SW480 (cell line): ENCODE measurements at places on chromosomes 13 and 19.

- DNase-seq = no peak
Measured at GRCh38 chr19:38734176-38734425, 10.2 kb downstream of the CAPN12 start.

- DNase-seq = no peak
Measured at GRCh38 chr19:49939721-49940481, 10.6 kb upstream of the NUP62 start.

- DNase-seq = peak; percentile 100
Measured at GRCh38 chr19:44890366-44891015, 563 bp upstream of the TOMM40 start.

- DNase-seq = no peak
Measured at GRCh38 chr13:30526612-30527495, 61.1 kb upstream of the HMGB1 start.

DNA sequence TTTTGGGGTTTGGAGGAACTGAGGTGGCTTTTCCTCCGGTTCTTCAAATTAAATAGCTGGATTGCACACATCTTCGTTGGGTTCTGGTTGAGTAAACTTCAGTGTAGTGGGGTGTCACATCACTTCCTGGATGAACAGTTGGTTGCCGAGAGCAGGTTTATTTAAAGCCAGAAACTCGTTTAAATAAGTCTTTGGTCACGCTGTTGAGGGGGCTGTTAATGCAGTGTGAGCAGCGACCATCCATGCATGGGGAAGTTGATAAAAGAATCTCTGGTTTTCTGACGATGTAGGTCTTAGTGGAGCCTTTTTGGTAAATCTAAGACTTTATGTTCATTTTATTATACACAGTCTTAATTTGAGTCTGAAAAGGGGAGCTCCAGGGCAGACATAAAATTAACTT, 351.2 kb upstream of the ARGLU1 start:
- DNase-seq = no peak

- no peak for DNase-seq
Measured at GRCh38 chr13:99434258-99434788, 66.9 kb upstream of the TM9SF2 start.

DNA sequence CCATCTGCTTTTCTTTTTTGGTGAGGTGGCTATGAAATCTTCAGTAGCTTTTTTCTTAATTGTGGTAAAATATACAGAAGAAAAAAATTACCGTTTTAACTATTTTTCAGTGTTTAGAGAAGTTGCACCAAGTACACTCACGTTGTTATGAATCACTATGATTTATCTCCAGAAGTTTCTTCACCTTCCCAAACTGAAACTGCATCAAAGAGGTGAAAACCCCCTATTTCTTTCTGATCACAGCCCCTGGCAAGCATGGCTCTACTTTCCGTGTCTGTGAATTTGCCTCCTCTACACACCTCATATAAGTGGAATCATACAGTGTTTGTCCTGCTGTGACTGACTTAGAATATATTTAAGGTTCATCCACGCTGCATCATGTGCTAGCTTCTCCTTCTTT, 15.6 kb upstream of the SIGLEC10 start:
- DNase-seq = no peak

DNA sequence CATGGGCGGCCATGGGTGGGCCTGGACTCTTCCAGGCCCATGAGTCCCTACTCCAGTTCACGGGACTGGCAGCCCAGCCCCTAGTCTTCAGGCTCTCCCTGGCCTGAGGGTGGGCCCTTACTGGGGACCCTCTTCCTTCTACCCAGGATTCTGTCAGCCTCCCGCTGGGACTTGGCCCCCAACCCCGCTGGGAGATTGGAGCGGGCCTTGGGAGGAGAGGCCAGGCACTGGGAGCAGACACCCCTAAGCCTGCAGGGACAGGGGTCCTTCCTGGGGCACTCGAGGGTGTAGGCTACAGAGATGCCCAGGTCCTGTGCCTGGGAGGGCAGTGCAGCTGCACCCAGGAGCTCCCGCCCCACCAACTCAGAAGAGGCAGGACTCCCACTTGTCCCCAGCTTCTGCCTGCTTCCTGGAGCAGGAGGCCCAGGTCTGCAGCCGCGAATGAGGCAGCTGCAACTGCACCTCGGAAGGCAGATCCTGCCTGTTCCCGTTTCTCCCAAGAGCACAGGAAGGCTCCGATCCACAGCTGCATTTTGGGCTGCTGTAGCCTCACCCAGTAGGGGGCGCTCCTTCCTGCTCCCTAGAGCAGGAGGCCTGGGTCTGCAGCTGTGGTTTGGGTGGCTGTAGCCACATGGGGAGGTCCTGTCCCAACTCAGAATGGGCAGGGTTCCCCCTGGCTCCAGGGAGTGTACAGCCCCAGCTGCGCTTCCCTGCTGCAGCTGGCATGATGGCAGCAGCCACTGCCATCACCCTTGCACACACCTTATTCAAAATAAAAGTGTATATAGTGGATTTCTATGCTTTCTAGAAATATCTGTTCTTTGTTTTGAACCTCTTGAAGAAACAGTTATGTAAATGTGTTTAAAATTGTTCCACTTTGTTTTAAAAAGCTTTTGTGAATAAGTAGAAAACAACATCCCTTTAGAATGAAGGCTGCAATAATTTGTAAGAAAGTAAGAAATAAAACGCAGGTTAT, 46.8 kb downstream of the TEX26 start:
- DNase-seq = no peak

DNA sequence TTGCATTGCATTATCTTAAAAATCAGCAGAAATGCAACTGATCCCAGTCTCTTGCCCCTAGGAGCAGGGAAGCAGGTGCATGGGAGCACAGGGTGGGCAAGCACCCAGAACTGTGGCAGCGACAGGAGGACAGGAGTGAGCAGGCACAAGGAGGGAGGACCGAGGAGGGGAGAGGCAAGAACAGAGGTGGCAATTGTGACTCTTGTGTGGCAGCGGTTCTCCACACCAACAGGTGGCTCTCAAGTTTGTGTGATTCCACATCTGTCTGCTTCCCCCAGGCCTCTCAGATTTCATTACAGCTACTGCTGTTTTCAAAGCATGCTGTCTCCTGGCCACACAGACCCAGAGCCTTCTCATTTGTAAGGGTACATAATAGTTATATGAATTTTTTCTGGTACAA, 108.5 kb downstream of the STK24 start:
- no peak for DNase-seq

- DNase-seq = no peak
Measured at GRCh38 chr13:46580362-46580839, 27.4 kb downstream of the LRCH1 start.

- no peak for DNase-seq
Measured at GRCh38 chr19:36819130-36819630, 19.0 kb downstream of the ZNF790 start.

- DNase-seq = peak; percentile 97
Measured at GRCh38 chr19:12294249-12295158, at the start of gene ZNF44. Gene ZNF44, minus strand, starts transcription at chr19:12294883. Its CDS starts 189 bp downstream, at chr19:12294694.

GRCh38 chr13:40207001-40207478, 459.4 kb downstream of the FOXO1 start:
- no peak for DNase-seq

DNA sequence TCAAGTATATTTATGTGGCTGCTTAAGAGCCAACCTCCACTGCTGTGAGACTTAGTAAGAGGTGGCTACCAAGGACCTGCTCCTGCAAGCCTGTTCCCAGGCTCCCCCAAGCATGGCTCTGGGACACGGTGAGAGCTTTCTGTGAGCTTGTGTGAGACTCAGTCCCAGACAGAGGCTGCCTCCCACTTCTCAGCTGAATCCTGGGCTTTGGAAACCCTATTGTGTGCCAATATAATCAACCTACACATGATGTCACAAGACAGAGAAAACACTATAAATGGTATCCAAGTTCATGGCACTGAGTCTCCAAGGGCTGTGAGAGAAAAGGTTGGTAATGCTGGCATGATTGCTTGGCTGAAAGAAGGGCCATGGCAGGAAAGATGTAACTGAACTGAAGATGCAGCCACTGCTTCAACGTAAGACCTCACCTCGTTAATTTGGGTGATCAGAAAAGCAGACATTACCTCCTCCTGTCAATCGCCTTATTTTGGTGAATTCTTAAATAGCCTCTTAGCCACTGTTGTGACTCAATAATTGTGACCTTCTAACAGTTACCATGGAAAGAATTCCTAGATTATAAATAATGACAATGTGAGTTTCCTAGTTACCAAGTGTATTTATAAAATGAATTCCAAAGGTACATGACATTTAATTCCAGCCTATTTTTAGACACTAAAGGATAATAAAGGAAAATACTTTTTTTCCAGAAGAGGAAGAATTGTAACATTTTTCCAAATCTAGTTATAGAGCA, 332.0 kb downstream of the IRS2 start:
- no peak for DNase-seq

- no peak for DNase-seq
Measured at GRCh38 chr13:24277761-24278160, 31.6 kb upstream of the C1QTNF9 start.

DNA sequence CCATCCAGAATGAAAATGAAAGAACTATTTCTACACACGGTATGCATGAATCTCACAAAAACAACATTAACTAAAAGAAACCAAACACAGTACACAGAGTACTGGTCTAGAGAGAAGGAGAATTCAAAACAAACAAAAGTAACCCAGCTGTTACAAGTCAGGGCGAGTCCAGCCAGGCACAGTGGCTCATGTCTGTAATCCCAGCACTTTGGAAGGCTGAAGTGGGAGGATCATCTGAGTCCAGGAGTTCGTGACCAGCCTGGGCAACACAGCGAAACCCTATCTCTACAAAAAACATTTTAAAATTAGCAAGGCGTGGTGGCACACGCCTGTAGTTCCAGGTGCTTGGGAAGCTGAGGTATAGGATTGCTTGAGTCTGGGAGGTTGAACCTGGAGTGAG, 1.7 kb upstream of the PSMC4 start:
- no peak for DNase-seq

DNA sequence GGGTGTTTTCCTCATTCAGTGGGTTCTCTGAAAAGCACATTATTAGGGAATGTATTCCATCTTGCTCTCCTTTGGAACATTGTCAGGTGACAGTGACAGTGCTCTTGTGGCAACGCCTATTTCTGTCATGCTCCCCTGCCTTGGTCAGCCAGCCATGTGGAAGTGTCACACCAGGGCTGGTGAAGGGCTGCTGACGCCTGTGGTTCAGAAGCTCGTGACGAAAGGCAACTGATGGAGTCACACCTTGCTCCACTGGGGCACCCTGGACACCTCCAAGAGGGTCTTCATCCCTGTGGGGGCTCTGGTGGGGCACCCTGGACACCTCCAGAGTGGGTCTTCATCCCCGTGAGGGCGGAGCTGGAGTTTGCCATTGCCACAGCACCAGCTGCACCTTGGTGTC, 68.9 kb upstream of the GPR183 start:
- no peak for DNase-seq
